Stimulated activated CD4-positive, alpha-beta T cell treated with anti-CD3 and anti-CD28 coated beads, Interleukin-1b, Interleukin-23, amount 100 ng/mL, for 1 hour (primary cell): ENCODE measurements at places on chromosomes 1 and 21.

DNA sequence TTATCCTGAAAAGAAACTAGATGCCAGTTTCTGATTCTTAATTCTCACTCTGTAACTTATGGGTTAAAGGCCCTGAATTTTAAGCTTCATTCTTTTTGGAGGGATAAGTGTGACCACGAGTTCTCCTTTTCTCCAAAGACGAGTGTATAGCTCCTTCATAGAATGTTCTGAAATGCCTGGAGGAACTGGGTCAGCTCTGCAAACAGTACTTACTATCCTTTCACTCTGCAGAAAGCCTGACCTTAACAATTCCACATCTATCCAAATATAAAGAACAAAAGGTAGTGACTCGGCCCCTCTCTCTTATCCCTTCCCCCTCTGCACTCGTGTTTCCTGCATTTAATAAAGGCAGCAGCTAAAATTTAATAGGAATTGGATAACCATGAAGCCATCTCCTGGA lies 150.5 kb downstream of the LYPLAL1 start:
- DNase-seq: no peak

DNA sequence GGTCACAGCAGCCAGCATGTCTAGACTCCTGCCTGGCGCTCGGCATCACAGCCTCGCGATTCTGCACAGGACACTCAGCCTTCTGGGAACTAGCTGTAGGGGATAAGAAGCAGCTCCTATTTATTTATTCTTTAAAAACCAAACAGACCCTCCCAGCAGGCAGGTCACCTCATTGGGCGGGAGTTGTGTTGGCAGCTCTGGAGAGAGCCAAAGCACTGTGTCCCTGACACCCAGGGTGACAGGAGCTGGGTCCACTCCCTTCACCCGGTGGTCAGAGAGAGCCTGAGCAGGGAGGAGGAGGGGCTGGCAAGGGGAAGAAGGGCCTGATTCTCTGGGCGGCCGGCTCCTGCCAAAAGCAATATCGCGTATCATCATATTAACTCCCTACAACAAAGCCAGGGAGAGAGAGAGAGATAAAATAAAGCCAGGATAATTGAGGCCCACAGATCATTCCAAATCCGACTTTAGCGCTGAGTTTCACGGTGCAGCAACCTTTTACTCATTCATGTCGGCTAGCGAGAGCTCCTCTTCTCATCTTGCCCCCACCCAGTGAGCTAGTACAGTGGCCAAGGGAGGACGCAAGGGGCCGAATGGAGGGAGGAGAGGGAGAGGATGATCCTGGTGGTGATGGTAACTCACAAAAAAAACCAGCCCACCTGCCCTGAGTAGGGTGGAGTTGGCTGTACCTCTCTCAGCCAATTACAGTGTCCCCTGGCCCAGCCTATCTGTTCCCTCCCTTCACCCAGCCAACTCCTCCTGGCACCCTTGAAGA lies 79.8 kb upstream of the IFFO2 start:
- no peak for DNase-seq

- DNase-seq: no peak
Observed at GRCh38 chr1:156624814-156625435, 5.7 kb downstream of the HAPLN2 start.

DNA sequence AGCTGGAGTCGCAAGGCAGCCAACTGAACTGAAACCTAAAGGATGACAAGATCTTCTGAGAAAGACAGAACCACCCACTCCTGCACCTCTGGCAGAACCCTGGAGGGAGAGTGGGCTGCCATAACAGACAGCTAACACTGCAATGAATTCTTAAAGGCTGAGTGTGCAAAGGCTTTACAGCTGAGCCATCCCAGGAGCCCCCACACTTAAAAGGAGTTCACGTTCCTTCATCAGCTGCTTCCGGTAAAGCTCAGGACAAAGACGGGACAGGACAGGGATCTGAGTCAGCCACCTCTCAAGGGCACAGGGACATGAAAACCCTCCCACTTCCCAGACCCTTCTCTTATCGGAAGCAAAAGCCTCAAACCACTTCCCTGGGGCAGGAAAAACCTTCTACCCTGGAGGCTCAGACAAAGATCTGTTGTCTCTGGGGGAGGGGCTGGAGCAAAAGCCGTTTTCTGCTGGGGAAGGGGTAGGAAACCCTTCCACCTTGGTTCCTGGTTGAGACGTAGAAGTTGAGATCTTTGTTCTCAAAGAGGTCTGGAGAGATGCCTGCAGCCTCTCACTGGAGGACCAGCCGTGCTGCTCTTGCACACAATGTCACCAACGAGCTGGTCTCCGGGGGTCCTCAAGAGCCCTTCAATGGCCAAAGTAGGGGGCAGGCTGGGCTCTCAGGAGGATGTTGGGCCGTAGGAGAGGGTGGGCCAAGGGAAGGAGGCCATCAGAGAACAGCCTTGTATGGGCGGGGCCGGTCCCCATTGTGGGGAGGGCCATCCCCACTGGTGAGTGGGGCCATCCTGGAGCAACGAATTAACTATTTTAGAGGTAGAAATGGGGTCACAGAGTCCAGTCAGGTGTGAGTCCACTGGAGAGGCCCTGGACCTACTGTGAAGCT lies 452.4 kb downstream of the PTPRU start:
- DNase-seq: no peak

DNA sequence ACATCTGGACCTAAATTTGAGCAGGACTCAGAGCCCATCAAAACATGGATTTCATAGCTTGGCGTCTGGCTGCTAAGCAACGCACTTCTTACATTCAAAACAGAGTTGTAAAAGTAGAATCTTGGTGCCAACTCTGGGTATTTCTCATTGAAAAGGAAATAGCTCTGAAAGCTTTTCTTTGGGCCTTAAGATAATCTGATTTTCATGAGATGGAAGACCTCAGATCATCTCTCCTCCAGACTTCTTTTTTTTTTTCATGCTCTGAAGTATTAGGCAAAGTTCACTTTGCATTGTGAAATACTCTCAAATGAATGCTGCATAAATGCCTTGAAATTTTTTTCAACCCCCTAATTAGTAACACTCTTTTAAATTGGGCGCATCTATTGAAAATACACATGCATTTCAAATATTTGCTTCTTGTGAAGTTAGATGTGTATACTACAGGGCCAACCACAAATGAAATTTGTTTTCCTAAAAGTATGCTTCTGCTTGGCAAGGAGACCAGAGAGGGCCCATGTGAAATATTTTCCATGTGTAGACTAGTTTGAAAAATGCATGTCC lies 4.2 kb downstream of the ADAMTS5 start:
- DNase-seq: no peak

DNA sequence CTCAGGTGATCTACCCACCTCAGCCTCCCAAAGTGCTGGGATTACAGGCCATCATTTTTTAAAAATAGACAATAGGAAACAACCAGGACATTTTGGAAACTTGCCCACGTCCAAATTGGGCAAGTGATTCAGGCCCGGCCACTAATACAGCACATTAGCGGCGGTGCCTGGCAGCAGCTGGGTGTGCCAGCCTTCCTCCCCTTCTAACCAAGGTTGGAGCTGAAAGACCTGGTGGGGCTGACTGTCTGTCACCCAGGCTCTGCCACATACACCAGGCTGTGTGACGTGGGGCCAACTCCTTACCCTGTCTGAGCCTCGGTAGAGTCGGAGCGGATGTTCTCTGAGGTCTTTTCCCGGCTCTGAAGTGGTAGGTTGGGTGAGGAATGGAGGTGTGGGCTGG lies 29.6 kb upstream of the TMEM51 start:
- DNase-seq: no peak

DNA sequence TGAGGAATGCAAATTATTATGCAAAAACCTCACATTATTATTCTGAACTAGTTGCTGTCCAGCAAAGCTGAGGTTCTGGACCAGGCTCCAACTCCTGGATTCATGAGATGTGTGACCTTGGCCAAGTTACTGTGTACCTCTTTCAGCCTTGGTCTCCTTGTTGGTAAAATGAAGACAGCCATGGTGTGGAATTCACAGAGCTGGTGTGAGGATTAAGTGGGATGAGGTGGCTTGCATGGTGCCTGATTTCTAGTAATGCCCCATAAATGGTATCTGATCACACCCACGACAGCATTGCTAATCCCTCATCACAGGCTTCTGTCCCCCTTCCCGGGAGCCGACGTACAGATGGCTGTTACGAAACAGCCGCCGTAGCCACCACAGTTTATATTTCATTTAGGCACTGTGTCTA lies 59.6 kb downstream of the PGBD5 start:
- no peak for DNase-seq

DNA sequence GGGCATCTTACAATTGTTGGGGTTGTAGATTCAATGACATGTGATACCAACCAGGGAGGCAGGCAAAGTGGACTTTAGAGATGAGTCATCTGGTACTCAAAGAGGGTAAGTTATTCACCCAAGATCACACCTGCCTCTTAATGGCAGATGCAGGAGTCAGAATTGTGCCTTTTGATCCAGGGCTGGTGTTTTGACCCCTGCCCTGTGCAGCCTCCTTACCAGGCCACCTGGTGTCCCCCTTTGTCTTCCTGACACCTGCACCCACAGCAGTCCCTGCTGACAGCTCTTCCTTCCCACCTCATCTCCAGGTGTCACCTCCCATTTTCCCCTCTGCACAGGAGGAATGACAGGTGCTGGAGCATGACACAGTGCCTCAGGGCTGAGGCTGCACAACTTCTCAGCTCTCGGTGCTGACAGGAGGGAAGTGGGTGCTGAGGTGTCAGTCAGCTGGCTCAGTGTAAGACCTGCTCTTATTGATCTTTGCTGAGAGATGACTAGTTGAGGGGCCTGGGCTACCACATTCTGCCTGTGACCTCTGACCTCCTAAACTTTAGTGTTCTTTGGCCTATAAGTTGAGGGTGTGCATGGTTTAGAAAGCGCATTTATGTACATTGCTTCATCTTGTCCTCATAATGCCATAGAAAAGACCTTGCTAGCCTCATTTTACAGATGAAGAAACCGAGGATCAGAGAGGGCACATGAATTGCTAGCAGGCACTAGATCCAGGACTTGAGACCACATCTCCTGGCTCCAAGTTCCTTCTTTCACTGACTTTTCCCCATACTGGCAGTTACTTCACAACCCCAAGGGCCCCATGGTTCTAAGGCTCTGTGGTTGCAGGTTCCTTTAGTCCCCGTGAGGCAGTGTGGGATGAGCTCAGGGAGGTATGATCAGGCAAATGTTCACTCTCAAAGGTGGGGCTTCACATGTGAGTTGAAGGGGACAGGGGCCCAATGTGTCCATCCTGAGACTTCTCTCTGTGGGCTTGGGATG lies 31.3 kb downstream of the CACNA1E start:
- no peak for DNase-seq

DNA sequence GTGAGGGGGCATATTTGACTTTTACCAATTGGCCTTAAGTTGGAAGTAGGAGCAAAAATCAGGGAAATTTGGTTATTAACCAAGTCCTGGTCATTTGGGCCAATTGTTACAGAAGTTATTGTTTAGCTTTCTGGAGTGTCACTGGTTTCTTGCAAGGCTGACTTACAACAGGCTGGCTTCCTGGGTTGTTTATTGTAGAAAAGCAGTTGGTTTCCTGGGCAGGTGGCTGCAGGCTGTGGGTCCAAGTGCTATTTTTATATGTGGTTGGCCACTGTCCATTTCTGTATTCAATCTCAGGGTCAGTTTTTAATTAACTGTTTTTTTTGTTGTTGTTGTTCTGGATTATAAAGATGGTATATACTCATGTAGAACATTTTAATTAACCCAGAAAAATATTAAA lies 174.1 kb downstream of the KCNJ6 start:
- no peak for DNase-seq

GRCh38 chr21:46060596-46061061 lies 37.3 kb upstream of the COL6A2 start:
- no peak for DNase-seq

DNA sequence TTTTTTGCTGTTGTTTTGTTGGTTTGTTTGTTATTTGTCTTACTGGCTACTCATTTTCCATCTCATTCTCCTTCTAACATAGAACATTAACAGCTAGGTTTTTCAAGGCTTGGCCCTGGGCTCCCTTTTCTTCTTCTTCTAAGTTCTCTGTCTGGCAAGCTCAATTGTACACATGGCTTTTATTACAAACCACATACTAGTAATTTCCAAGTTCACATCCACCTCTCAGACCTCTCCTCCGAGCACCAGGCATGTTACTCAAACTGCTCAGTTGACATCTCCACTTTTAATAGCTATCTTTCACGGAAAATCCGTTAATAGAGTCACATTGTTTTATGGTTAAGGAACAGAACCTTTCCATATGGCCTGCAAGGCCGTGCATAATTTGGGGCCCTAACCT lies 736.9 kb upstream of the ADAMTS5 start:
- no peak for DNase-seq

GRCh38 chr1:61950418-61950817 lies 208.1 kb downstream of the PATJ start:
- DNase-seq: no peak

DNA sequence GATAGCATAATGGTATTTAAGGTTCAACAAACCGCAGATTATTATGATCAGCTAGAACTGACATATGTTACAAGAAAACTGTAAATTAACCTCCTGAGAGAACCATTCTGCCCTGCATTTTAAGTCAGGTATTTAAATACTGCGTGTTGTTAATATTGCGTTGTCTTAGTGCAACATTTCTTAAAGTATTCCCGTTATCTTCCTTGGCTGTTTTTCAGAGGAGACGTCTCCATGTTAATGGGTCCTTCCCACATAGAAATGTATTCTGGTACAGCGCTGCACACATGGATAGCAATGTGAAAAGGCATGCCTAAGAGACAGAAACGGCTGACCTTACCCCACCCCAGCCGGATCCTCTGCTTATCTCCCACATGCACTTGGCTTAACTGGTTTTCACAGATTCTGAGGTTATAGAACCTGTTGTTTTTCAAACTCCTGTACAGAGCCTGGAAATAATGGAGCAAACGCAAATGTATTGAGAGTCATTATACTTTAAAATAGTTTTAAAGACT lies 22.8 kb upstream of the DEGS1 start:
- DNase-seq: no peak

- DNase-seq: no peak
Observed at GRCh38 chr1:77776007-77776700, 3.3 kb upstream of the MIGA1 start.

GRCh38 chr1:54099061-54099610 lies 45.7 kb downstream of the TCEANC2 start:
- DNase-seq: no peak

DNA sequence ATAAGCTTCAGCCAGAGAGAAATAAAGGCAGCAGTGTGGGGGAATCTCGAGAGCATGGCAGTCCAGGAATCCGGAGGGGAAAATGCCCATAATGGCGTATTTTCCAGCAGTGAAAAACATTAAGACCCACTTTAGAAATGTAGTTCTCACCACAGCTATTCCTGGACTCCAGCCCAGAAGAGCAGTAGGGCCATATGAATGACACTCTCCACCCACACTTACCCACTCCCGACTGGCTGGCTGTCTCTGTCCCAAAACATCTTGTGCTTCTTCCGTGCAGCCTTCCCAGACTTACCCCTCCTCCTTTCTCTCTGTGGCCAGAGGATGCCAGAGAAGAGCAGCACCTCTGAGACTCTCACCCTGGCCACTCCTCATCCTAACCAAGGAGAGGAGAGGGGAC lies 56.4 kb downstream of the TRABD2B start:
- no peak for DNase-seq

DNA sequence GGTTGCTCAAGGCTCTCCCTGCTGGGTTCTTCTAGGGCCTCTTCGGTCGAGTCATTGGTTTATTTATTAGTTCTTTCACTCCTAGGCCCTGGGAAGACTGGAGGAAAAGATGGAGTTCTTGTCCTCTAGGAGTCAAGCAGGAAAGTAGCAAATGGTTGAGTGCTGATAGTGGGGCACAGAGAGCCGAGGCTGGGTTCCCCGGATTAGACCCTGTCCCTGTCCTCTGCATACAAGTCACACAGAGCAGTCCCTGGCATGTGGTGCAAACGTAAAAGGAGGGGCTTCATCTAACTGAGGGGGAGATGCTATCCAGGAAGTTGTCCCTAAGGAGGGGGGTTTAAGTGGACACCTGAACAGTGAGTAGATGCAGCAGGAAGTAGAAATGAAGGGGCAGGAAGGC lies 19.2 kb upstream of the KCNE2 start:
- DNase-seq: no peak

GRCh38 chr21:25573409-25574206 lies 33.7 kb downstream of the MRPL39 start:
- DNase-seq: peak; percentile 11
